Eye (tissue), 1 donor: ENCODE measurements at places on chromosomes 4 and X.

- peak; percentile 41 for DNase-seq
Observed at GRCh38 chrX:103309860-103310554, 783 bp downstream of the BEX2 start.

GRCh38 chrX:113790987-113791386 is 792.9 kb upstream of the HTR2C start:
- DNase-seq: no peak

DNA sequence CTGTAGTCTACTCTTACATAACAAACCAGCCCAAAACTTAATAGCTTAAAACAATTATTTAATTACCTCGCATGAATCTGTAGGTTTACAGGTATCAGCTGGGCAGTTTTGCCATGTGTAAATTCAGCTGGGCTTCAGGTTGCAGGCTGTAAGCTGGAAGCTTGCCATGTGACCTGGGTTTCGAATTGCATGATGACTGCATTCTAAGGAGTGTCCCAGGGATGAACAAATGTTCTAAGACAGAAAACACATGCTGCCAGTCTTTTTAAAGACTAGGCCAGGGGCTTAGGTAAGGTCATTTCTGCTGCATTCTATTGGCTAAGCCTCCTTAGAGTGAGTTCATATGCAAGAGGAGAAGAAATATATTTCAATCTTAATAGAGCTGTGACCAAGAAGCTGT is 44.8 kb downstream of the GRIA2 start:
- DNase-seq: peak; percentile 12

GRCh38 chr4:143336781-143337599 is at the start of gene GAB1:
TSS of gene GAB1 (plus strand) at chr4:143336876. CDS start at chr4:143337189, 313 bp downstream.
- peak; percentile 93 for DNase-seq

GRCh38 chr4:137649711-137650450 is 117.6 kb upstream of the PCDH18 start:
- DNase-seq: no peak

DNA sequence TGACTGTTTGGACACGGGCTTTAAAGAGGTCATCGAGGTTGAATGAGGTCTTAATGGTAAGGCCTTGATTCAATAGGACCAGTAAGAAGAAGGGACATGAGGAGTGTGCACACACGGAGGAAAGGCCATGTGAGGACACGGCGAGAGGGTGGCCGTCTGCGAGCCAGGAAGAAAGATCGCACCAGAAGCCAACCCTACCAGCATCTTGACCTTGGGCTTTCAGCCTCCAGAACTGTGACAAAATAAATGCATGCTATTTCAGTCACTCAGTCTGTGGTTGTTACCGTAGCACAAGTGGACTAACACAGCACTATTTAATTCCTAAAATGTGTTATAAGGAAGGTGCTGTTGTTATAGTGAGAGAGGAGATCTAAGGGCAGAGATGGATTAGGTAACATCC is 468.6 kb upstream of the FAT1 start:
- no peak for DNase-seq

DNA sequence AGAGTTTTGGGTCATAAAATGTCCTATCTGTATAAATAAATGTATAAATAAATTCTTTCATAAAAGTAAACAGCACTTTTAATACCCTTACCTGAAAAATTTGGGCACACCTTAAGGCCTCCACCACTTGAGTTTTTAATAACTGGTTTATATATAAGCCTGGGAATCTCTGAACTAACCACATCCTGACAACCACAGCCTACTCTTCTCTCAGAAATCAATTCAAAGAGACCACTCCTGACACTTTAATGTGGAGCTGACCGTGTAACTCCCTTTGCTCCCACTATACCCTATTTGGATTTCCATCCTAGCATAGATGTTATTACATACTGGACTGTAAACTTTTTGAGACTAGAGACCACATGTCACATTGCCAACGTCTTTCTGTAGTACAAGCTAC is 3.5 kb downstream of the FBXL5 start:
- DNase-seq: no peak

DNA sequence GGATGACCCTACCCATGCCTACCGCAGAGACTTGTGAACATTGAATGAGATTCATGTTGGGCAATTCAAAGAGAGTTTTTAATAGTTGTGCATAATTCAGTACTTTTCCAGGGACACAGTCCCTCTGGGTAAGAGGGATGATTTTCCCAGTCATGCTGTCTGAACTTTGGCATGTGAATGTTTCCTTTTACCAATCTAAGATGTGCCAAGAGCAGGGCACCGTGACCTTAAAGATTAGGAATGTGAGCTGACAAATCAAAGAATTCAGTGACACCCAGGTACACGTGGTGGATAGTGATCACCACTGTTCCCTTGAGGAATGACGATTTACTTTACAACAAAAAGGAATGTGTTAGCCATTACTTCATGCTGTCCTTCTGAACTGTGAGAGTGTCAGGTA is 515.6 kb downstream of the PPARGC1A start:
- DNase-seq: no peak

GRCh38 chrX:750263-750662 is 119.7 kb downstream of the SHOX start:
- DNase-seq: no peak

DNA sequence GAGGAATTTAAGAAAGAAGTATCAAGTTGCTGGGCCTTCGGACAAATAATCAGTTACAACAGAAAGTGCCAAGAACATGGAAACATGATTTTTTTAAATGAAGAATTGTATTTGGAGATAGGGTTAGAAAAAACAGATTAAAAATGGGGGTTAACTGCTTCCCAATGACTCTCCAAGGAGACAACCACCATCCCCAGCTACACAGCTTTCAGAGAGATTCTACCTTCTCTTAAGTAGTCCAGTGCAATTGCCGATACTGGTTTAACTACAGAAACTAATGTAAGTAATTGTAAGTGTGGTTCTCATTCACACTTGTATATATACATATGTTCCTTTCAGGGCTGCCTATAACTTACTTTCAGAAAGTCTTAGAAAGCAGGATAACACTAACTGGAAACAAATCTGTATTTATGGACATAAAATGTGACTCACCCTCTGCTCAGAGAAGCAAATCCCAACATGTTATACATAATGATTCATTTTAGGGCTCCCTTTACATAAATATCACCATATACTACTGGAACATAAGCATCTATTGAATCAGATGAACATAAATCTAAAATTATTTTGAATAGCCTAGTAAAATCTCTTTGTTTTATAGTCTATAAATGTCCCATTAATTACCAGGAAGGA is 248.9 kb upstream of the UGT8 start:
- no peak for DNase-seq

DNA sequence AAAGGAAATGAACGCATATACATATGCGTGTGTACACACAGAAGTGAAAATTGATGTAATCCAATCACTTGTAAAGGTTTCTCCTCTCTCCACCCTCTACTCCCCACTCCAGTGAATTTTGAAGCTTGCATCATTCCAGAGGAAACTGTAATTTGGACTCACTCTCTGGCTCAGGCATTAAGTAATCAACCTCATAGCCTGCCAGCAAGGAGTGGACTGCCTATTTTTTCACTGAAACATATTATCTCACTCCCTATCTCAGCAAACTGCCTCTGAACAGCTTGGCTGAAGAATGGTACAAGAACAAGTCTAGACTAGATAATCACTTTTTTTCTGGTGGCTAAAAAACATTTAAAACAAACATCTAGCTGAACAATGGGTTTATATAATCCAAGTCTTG is 124.2 kb downstream of the C4orf51 start:
- DNase-seq: peak; percentile 31

GRCh38 chr4:135533053-135533452 is 1331.5 kb upstream of the PABPC4L start:
- DNase-seq: no peak

DNA sequence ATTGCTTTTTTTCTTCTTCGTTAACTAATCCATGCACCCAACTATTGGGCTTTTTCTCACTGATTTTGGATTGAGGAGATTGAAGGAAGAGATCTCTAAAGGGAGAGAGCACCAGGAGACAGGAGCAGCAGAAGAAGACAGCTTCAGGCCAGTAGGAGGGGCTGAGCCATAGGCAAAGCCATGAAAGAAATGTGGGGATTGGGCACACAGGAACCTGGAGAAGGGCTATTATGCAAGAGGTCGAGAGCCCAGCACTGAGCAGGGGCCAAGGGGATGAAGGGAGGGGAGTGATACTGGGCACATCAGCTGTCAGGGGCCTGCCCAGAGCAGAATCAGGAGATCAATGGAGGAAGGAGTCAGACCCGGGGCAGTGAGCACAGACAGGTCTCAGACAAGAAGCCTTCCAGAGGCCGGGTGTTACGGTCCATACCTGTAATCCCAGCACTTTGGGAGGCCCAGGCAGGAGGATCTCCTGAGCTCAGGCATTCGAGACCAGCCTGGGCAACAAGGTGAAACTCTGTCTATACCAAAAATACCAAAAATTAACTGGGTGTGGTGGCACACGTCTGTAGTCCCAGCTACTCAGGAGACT is 140.9 kb downstream of the BCOR start:
- no peak for DNase-seq

DNA sequence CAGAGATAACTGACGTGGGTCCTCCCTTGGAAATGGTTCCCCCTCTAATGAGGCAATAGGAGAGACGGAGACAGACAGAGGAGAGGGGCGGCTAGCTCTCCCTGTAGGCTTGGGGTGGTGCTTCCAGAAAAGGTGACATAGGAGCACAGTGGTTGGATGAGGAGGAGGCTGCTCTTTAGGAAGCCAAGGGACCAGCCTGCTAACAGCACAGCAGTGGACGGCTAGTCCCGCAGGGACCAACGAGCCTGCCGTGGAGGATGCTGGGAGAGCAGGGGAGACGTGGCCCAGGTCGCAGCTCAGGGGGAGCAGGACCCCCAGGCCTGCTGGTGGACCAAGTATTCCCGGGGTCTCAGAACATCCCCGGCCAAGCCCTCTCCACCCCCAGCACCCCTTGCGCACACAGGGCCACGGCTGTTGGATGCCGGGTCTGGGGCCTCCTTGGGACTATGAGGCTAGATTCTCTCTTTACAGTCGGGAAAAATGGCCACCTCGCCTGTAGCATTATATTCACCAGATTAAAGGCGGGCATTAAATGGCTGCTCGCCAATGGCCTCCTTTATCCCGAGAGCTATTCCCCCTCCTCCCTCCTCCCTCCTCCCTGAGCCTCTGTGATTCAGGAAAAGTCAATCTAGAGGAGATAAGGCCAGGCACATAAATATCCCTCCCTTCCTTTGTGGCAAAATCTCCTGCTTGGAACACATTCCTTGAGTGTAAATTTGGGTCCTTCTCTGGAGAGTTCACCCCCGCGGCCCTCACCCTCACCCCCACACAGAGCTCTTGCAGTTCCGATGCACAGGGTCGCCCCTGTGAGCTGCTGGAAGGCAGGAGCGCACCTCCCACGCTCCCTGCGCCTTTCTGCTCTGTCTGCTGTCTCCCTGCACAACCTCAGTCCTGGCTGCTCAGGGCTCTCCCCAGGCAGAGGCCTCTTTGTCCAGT is 30.5 kb upstream of the NSG1 start:
- peak; percentile 42 for DNase-seq

GRCh38 chr4:137156807-137157206 is 375.5 kb downstream of the PCDH18 start:
- DNase-seq: no peak

DNA sequence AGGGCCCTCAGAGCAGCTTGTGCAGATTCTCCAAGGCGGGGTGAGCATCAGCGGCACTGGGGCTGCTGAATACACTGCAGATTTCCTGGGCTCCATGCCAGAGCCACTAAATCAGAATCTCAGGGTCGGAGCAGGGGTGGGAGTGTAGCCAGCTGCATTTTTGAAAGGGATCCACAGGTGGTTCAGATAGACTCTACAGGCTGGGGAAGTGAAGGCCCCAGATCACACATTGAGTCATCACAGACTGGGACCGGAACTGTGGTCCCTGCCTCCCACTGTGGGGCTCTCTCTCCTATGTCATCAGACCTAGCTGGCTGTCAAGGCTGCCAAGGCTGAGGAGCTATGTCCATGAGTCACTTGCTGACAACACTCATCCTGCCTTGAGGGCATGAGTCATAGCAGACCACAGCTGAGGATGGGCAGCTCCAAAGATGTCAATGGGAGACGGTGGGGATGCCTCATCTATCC is 162.3 kb upstream of the MAMLD1 start:
- DNase-seq: peak; percentile 6

- no peak for DNase-seq
Observed at GRCh38 chr4:3009422-3009821, 46.1 kb downstream of the GRK4 start.

GRCh38 chrX:21678048-21678612 is 20.0 kb upstream of the KLHL34 start:
- no peak for DNase-seq

DNA sequence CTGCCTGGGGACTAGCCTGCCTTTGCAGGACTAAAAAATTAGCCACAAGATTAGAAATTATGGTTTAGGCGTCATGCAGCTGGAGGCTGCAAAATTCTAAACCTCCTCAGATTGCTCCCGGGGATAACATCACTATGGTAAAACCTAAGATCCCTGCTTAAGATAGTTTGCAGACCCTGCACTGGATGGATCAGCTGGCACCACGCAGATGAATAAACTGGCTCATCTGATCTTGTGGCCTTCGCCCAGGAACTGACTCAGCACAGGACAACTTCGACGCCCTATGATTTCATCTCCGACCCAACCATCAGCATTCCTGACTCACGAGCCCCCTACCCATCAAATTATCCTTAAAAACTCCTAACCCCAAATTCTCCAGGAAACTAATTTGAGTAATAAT is 482.4 kb downstream of the SPRY1 start:
- no peak for DNase-seq

DNA sequence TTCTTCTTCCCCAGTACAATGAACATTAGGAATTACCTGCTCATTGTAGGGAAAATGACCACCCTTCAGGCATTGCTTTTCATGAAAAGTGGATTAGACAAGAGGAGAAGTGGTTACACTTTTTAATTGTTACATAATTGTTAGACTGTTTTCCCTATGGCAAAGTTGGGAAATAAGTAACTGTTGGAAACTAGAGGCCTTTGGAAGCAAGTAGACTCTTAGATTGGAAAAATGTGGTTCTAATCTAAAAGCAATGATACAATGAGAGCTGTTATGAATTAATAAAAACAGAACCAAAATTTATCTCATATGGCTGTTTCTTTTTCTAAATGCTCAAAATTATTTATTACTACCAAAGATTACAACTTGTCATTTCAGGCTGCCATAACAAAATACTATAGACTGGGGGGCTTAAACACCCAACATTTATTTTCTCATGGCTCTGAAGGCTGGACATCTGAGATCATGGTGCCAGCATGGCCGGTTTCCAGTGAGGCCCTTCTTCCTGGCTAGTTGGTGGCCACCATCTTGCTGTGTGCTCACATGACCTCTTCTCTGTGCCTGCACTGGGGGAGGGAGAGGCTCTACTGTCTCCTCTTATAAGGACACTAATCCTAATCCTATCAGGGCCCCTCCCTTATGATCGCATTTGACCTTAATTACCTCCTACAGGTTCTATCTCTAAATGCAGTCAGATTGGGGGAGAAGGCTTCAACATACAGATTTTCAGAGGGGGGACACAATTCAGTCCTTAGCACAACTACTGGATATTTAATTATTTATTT is 12.5 kb downstream of the CC2D2A start:
- DNase-seq: no peak

DNA sequence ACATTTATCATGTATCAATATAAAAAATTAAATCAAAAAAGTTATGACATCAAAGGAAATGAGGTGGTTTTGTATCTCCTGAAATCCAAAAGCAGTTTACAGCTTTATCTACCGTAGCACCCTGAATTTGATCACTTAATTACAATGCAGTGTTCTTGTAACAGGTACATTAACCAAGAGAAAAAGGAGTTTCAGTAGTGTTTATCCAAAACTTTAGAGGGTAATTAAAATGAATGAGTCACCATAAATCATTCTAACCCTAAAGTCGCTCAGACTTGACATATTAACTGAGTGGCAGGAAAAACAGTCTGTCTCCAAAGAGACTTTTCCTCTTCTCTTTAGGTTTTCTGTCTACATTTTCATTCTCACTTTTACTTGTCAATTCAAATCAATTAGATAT is 907.6 kb upstream of the EPHA5 start:
- no peak for DNase-seq

GRCh38 chrX:40349251-40349650 is 231.5 kb upstream of the ATP6AP2 start:
- no peak for DNase-seq
